Amniotic stem cell (primary cell): ENCODE measurements at places on chromosomes 12 and 14.

GRCh38 chr14:96208739-96209138 lies 4.1 kb downstream of the BDKRB2 start:
- no peak for DNase-seq

- no peak for DNase-seq
These were observed 56.1 kb upstream of the EIF5 start for GRCh38 chr14:103277931-103278330.

DNA sequence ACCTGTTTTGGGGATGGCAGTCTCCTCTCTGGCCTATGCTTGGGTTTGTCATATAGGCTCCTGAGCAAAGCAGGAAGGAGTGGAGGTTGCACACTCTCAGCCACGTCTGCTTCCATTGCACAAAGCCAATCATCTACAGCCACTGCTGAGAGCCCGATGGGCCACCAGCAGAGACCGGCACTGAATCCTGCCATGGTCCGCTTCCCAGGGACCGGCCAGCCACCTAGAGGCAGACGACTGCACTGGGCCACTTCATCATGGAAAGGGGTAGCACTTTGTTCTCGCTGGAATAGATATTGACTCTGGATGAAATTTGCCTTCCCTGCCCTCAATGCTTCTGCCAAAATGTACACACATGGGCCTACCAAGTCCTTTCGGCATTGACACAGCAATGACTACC lies 22.3 kb downstream of the DLK1 start:
- DNase-seq, result no peak

- DNase-seq, result no peak
These were observed 333.7 kb upstream of the OR4E1 start for GRCh38 chr14:22007363-22007762.

DNA sequence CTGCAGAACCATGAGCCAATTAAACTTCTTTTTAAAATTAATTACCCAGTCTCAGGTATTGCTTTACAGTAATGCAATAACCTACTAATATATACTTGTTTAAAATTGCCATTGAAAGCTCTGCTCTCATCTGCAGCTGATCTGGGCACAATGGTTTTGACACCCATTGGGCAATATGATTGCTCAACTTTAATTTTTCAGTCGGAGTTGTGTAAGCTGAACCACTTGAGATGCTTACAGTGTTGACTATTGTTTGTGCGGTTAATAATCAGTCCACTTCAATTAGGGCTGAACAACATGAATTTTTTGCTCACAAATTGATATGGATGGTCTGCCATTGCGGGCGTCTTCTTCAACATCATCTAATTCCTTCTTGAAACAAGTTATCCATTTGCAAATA lies 18.0 kb upstream of the OR4K5 start:
- DNase-seq, result no peak

DNA sequence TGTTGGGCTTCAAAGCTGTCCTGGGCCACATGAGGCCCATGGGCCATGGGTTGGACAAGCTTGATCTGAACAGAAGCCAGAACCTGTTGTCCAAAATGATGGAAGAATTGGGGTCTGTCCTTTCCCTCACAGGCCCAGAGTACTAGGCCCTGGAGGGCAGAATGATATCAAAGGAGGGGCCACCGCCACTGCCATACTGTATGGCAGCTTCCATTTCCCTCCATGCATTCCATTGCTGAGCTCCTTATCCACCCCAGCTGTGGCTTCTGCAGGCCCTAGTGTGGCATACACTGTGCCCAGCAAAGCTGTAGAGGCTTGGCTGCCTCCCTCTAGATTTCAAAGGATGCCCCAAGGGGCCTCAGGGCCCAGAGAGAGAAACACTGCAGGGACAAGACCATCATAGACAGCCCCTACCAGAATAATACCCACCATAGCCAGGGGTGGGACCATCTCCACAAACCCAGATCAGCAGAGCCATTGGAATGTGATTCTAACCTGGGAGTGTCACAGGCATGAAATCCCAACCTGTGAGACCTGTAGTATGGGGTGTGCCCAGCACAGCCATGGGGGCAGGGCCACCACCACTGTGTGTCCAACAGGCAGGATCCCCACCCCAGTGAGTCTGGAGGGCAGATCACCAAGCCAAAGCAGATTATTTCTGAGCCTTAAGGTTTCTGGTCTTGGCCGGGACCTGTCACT lies 61.4 kb upstream of the BEGAIN start:
- DNase-seq, result no peak

GRCh38 chr12:3315201-3315661 lies 175.8 kb upstream of the PRMT8 start:
- no peak for DNase-seq

GRCh38 chr14:99687284-99688209 lies 3.4 kb downstream of the CYP46A1 start:
- no peak for DNase-seq

DNA sequence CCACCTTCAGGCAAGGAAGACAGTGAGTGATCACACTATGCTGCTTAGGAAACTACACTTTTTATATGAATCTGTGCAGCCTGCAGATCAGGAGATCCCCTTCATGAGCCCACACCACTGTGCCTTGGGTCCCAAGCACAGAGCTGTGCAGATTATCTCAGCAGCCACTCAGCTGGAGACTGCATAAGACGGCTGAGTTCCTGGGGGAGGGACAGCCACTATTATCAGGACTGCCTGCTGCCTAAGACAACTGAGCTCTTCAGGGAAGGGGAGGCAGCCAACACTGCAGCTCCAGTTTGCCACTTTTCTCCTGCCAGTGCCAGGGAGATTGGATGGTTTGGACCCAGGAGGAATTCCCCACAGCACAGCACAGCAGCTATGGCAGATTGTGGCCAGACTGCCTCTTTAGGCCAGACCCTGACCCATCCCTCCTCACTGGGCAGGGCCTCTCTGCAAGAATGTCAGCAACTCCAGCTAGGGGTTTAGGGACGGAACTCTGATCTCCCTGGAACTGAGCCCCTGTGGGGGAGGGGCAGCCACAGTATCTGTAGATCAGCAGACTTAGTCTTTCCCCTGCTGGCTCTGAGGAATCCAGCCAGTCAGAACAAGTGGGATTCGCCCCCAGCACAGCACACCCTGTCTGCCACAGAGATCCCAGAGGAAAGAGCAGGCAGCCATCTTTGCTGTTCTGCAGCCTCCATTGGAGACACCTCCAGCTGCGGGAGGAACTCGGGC lies 141.3 kb downstream of the KLHL28 start:
- no peak for DNase-seq

GRCh38 chr14:72559669-72560255 lies 334.1 kb downstream of the DPF3 start:
- DNase-seq, result no peak

DNA sequence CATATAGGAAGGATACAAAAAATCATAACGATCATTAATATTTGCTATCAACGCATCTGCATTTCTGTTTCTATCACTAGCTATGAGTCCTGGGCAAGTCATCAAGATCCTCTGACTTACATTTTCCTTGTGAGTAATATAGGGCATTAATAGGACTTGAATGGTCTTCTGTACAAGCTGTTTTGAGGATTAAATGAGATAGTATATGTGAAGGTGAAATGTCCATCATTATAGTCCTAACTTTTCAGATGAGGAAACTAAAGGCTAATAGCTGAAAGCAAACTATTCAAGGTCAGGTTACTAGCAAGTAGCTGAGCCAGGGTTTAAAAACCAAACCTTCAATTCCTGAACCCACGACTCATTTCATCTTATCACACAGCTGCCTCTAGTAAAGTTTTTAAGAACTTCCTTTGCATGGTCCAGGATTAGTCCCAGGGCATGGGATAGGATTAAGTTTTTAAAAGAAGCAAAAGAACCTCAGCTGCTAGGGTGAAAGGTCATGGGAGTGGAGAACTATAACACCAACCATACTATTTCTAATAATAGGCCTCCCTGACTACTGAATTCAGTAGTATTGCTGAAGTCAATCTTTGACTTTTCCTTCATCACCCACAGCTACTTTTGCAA lies 101.4 kb upstream of the ADAMTS20 start:
- no peak for DNase-seq

- DNase-seq, result no peak
These were observed 40.4 kb upstream of the NCOR2 start for GRCh38 chr12:124607681-124608425.

DNA sequence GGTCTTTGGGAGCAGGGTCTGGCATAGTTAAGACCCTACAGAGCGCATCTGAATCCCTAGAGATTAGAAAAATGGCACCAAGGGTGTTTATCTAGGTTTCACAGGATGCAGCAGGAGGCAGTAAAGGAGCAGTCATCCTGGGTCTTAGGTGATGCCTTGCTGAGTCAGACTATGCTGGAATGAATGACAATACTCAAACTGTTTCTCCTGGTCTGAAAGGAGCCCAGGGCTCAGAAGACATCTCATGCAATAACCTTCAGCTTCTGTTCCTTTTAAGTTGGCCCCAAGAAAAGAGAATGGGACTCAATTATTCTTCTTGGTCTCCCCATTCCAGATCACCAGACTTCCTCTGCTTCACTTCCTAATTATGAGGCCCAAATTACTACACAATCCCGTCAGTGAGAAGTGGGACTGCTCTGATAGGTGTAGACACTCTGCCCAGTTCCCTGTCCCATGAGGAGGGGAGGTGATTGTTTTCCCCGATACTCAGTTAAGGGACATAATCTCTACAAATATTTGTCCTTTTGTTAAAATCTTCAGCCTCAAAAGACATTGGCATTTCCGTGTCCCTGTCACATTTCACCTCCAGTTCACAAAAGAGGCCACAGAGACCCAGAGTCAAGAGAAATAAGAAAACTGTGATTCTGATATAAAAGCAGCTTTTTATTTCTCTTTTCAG lies 14.8 kb upstream of the APOF start:
- no peak for DNase-seq

DNA sequence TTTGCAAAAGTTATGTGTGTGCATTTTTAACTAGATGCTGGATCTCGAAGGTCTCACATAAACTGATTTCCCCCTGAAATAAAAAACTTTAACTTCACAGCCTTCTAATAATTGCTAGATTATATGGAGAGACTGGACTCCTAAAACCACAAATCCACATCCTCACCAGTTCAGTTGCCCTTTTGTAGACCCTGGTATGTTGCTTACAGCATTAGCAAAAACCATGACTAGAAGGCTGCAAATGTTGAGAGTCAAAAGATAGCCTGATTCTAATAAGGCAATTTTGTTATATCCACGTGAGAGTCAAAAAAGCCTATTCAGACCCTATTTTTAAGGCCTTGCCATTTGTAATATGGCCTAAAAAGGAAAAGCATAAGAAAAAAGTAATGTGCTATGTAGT lies 37.4 kb downstream of the RASSF8 start:
- no peak for DNase-seq

GRCh38 chr12:54159140-54159539 lies 29.6 kb downstream of the SMUG1 start:
- no peak for DNase-seq

DNA sequence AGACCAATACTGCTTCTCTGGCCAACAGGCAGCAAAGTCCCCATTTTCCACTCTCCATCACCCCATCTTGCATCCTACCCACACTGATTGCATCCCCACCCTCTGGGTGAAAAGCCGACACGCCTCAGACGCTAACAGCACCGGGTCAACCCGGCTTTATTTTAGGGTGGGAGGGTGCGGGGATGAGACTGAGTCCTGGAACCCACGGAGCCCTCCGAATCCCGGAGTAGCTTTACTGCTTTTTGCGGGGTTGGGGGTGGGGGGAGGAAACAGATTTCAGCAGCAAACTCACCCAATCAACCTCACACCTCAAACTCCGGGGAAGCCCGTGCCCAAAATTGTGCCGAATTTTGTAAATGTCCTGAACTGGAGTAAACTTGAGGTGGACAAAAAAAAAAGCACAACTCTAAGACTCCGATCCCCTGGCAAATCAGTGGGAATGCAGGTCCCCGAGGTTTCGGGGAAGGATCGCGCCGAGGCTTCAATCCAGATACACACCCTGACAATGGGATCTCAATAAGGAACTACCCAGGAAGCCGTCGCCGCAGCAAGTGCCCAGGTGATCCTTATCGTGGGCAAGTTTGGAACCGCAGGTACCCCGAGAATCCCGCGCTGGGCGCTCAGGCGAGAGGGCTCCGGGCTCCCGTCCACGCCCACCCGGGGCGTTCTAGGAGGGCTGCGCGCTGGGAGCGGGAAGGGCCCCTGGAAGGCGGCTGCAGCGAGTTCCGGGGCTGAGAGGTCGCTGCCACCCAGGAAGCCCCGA lies 1.1 kb downstream of the GCH1 start:
- no peak for DNase-seq

DNA sequence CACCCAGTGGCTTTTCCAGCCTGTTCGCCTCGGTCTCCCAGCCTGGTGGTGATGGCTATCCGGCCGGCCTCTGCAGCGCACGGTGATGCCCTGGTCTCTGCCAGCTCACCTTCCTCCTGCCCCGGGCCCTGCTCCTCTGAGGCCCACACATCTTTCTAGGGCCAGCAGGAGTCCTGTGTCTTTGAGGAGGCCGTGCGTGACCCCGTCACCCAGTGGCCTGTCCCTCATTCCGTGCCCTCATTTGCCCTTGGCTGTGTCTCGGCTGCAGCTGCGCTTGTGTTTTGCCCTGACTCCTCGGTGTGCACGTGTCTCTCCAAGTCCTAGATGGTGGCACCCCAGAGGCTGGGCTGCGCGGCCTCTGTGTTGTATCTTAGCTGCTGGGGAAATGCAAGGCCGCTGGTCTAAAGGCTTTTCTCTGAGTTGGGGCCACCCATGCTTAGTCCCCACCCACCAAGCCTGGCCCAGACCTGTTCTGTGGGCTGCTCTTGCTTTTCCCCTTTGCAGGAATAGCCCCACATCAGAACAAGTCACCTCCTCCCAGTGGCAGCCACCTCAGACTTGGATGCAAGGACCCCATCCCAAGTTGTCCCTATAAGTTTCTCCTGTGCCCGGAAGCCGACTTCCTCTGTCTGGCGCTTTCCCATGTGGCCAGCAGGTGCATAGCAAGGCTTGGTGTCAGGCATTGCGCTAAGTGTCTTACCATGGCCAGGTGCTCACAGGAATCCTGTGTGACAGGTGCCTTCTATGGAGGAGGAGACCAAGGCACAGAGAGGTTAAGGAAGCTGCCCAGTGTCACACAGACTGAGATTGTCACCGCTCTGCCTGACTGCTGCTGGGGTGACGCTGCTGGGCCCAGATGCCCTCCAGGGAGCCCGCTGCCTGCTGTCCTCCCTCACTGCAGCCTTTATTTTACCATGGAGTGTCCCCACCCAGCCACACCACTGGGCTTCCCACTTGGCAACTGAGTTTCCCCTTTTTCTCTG lies 64.5 kb downstream of the TSPAN9 start:
- DNase-seq, result no peak

DNA sequence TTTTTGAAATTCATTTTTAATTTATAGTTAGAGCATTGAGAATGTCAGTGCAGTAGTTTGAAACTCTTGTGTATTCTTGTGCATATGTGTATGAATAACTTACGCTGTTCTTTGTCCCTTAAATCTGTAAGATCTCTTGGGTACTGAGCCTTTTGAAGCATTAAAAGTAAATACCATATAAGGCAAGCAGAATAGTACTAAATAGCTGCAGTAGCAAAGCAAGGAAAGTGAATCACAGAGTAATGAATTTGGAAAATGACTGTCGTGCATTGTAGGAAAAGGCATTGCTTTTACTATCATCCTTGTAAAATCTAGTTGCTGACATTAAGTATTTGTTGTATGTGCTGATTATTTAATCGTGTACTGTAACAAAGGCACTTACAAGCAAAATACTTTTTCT lies 12.1 kb downstream of the CNOT2 start:
- no peak for DNase-seq
